ENCODE measurements at places on chromosomes 1 and 21. TPM values are rescaled to one million over a fixed set of nuclear protein-coding genes. Genes with fewer than 3 reads are reported as not detected.

DNA sequence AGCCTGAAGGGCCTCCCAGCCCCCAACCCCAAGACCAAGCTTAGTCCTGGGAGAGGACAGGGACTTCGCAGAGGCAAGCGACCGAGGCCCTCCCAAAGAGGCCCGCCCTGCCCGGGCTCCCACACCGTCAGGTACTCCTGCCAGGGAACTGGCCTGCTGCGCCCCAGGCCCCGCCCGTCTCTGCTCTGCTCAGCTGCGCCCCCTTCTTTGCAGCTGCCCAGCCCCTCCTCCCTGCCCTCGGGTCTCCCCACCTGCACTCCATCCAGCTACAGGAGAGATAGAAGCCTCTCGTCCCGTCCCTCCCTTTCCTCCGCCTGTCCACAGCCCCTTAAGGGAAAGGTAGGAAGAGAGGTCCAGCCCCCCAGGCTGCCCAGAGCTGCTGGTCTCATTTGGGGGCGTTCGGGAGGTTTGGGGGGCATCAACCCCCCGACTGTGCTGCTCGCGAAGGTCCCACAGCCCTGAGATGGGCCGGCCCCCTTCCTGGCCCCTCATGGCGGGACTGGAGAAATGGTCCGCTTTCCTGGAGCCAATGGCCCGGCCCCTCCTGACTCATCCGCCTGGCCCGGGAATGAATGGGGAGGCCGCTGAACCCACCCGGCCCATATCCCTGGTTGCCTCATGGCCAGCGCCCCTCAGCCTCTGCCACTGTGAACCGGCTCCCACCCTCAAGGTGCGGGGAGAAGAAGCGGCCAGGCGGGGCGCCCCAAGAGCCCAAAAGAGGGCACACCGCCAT, 21.9 kb upstream of the ARF1 start:
- no peak for DNase-seq

DNA sequence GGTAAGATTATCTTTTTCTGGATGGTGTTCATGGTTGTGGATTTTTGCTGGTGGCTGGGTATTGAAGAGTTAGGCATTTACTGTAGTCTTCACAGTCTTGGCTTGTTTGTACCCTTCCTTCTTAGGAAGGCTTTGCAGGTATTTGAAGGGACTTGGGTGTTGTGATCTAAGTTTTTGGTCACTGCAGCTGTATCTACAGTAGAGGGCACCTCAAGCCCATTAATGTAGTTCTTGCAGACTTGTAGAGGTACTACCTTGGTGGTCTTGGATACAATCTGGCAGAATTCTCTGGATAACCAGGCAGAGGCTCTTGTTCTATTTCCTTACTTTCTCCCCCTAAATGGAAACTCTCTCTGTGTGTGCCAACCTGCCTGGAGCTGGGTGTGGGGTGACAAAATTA, 155.8 kb upstream of the BRINP3 start:
- no peak for DNase-seq

- DNase-seq, result no peak
These were observed 19.2 kb downstream of the NFASC start for GRCh38 chr1:204889681-204890383.

GRCh38 chr1:174999936-175000696, at the start of gene CACYBP:
CACYBP (plus strand) TSS chr1:174999947; CDS start chr1:175000181, 234 bp downstream.
- DNase-seq, result peak; percentile 85

GRCh38 chr1:99005537-99005942, 879 bp upstream of the PLPPR5 start:
- DNase-seq, result no peak

DNA sequence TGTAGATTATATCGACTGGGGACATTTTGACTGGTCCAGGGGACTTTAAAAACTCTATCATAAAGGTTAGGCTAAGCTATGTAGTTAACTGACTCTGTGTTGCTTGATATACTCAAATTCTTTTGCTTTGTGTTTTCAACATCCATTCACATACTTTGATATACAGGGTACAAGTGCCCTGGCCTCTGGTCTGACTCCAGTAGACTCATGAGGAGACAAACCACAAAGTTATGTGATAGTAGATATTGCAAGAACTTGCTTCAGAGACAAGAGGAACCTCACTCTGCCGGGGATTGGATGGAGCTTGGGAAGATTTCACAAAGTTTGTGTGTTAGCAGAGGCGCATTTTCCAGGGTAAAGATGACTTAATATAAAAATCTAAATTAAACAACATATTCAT, 1.3 kb downstream of the GORAB start:
- DNase-seq, result no peak

DNA sequence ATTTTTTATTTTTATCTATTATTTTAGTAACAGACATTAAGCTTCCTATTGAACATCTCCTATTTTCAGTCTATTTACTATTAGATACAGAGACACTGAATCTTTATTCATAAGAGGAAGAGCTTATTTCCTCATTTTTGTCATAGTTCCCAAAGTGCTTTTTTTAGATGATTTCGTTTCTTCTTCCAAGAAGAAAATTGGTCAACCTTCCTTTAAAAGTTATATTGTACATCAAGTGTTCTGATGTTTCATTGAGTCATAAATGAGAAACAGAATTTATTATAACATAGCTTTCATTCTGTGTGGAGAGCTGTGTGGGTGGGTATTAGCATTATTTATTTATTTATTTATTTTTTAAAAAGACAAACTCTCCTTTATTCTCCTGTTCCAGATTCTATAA, 50.6 kb upstream of the BACH1 start:
- DNase-seq, result no peak

DNA sequence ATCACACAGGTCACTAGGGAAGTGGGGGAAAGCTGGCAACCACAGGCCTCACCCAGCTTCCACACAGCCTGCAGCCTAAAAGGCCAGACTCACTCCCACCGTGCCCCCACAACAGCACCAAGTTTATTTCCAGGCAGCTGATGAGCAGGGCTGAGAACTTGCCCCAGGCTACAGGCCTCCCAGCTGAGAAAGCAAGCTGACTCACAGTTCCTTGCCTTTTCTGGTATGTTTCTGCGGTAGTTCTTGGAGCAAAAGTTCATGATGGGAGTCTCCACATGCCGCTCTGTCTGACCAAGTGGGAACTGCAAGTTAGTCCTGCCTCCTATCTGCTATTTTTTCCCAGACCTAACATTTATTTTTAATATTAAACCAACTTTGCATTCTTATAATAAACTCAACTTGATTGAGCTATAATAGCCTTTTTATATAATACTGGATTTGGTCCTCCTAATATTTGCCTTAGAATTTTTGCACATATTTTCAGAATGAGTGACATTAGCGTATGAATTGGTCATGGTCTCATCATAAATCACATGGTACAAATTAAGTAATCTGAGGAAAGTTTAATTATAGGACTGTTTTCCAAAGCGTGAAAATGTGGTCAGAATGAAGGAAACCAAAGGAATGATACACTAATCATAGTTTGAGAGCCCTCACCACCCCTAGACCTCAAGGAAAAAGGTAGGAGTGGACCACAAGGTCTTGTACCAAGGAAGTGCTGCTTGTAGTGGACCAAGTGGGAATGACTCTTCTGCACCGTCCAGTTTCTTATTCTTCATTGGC, 30.7 kb downstream of the RPAP2 start:
- DNase-seq, result no peak

DNA sequence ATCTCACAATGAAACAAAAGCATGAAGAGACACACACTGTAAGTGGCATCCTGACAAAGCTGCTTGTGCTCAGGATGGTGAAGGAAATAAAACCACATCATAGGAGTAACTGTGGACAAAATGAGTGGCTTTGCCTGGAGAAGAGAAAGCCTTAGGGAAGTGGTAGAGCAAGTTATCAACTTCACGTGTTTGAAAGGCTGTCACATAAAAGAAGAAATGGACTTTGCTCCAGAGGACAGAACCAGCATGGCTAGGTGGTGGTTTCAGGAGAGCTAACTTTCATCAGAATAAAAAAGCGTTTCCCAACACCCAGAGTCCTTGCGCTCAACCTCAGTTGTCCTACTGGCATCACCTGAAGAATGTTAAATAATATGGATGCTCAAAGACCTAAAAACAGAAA, 139.9 kb downstream of the SETD4 start:
- no peak for DNase-seq

GRCh38 chr21:35720208-35720731, 340.1 kb downstream of the SETD4 start:
- DNase-seq, result no peak

- no peak for DNase-seq
These were observed 796.3 kb downstream of the BRINP3 start for GRCh38 chr1:189681252-189681919.

- no peak for DNase-seq
These were observed 2.3 kb downstream of the DHX9 start for GRCh38 chr1:182841368-182841988.

- DNase-seq, result no peak
These were observed 9.3 kb downstream of the PADI3 start for GRCh38 chr1:17258116-17258757.

DNA sequence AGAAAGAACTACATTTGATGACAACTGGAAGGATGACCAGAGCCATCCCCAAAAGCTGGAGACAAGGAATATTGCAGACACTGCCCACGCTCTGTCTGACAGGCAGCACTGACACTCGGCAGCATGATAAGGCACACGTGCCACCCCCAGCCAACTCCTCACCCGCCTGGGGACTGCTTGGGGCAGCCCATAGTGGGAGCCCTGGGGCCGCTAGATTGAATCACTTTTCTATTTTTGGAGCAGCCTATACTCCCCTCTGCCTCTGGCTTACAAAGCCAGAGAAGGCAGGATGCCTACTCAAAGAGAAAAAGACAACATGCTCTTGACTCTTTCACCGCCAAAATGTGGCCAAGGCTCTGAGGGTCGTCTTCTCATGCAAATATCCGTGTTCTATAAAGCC, 1.3 kb downstream of the SMG5 start:
- DNase-seq, result no peak

GRCh38 chr1:222788402-222789156, 26.3 kb upstream of the DISP1 start:
- no peak for DNase-seq

- DNase-seq, result no peak
These were observed 286.1 kb downstream of the KIF26B start for GRCh38 chr1:245440922-245441321.

DNA sequence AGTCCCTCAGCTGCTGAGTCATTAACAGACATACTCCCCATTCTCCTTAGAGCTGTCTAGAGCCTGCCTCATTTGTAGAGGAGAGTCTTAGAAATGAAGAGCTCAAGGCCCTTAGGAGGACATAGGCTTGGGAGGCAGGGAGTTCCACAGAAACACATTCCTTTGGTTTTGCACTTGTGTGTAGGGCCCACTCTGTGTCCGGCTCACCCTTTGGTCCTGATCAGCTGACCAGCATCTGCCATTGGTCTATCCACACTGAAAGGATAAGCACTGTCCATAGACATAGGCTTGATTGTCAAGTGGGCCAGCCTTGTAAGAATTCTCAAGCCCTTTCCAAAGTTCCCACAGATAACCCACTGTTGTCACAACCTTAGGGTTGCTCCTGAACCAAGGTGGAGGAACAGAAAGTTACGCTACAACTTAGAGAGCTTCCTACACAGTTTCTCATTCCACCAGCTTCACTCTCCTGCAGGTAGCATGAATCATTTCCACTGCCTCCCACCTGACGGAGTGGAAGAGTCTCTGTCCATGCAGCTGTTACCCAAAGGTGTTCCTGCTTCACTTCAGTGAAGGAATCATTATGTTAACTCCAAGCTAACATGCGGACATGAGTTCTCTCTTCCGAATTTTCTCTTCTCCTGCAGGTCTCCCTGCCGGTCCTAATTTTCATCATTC, 96.1 kb downstream of the TNFSF18 start:
- DNase-seq, result no peak

GRCh38 chr21:46181953-46182547, 2.2 kb downstream of the SPATC1L start:
- DNase-seq, result no peak

- DNase-seq, result no peak
These were observed 667.4 kb upstream of the ZP4 start for GRCh38 chr1:238558156-238558555.

GRCh38 chr1:204909109-204909508, 38.4 kb downstream of the NFASC start:
- no peak for DNase-seq

GRCh38 chr1:219174460-219175211, 958 bp downstream of the LYPLAL1 start:
- DNase-seq, result no peak

DNA sequence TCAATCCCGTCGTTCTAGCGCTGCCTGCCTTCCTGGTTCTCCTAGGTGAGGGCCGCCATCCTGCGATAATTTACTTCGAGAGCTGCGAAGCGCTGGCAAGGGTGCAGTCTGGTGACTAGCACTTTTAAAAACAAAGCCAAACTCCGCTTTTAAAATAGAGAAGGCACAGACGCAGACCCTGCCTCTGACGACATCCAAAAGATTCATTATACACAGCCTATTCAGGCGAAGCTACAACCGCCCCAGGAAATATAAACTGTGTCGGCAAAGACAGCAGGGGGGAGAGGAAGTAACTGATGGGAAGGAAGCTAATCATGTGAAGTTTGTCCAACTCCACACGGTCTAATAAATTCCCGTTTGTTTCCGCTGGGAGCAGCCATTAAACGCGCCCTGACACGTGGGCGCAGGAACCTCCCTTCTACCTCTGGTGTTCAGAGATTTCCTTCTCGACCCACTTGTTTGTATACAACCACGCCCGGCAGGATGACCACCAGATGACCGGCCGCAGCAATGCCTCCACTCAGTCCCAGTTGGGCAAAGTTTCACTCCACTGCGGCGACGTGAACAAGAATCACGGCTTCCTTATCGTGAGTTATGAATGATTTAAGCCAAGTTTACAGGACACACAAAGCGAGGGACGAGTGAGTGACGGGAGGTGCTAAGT, 1.3 kb downstream of the GNG12 start:
- no peak for DNase-seq

Gene PCP4L1
- total RNA-seq, result not detected

Gene SERTAD4
- total RNA-seq, result 47.2 TPM

Gene CSMD2
- total RNA-seq, result not detected

Gene GREM2
- not detected for total RNA-seq

Gene TDRD5
- total RNA-seq, result not detected

Gene ATAD3B
- total RNA-seq, result 28.6 TPM

Gene RBP7
- not detected for total RNA-seq

Gene HSD3B1
- total RNA-seq, result not detected

Gene PLEKHA6
- total RNA-seq, result 0.26 TPM

Gene C1orf210
- total RNA-seq, result not detected

Gene OR2L3
- not detected for total RNA-seq

Gene TIAM1
- 16.7 TPM for total RNA-seq

Gene CFHR2
- total RNA-seq, result not detected

Gene KCNA3
- total RNA-seq, result not detected

Gene GLIS1
- total RNA-seq, result 38.0 TPM

Gene STIL
- 4.7 TPM for total RNA-seq

Gene ZNF436
- total RNA-seq, result 18.4 TPM

Measured in osteocyte (in vitro differentiated cells).